ENCODE measurements at places on chromosomes 7 and 10.

DNA sequence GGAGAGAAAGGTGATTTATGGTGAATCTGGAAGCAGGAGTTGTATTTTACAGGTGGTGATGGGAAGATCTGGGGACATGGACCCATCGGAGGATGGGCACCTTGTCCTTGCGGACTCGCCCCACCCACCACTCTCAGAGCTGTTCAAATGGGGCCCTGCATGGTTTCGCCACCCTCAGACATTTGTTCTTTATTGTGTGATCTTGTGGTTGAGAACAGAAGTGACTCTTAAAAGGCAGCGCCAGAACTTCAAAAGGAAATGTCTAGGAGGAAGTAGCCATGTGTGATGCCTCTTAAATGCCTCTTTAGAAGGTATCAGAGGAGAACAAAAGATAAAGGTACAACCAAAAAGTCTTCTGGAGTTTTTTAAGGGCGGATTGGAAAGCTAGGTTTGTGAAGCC, 205.7 kb downstream of the KIAA1217 start:
- no peak for DNase-seq

- DNase-seq = peak; percentile 43
These were observed at the start of gene UFSP1 for GRCh38 chr7:100888988-100889750. UFSP1 (minus strand) TSS chr7:100889715; CDS start chr7:100889271, 444 bp downstream.

- DNase-seq = no peak
These were observed 65.4 kb upstream of the PDCD4 start for GRCh38 chr10:110806335-110806734.

DNA sequence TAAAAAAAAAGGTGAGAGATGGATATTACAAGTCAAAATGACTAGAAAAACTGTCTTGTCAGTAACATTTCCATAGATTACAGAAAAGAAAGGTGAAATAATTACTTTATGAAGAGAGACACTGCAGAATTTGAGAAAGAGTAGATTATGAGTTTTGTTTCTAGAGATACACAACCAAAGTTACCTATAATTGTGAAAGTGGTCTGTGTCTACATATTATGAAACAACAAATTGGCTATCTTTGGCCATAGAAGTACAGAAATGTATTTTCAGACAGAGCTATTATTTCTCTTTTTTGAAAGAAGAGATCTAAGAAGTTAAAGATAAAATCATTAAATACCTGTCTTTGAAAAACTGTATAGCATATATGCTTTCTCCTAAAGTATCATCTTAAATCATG, 30.1 kb downstream of the KCND2 start:
- no peak for DNase-seq

DNA sequence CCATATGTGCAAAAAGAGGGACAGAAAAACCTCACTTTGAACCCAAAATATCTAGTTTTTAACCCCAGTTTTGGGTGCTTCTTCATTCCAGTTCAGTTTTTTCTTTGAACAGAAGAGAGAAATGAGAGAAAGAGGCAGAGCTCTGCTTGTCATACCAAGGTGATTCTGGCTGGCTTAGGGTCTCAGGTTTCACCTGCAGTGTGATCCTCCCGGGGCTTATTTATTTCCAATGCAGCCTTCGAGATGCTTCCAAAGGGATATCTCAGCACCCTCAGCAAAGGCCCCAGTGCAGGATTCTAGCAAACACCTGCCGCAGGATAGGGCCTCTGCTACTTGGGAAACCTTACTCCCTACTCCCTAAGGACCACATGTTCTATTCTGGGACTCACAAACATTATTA, 131.3 kb downstream of the WDR11 start:
- DNase-seq = no peak

DNA sequence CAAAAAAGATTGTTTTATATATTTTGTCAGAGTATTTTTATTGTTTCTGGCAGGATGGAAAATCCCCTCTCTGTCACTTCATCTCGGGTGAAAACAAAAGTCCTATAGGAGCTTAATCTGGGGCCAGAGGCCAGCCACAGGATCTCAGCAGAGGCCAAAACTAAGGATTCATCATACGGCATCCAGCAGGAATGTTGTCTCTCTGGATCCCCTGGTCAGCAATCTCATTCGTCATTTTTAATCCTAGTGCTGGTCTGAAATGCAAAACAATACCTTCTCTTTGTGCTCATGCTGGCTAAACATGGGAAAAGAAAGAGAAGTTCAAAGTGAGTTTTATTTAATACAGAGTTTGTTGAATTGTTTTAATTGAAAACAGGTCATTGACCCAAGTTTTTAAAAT, 482.5 kb upstream of the AUTS2 start:
- DNase-seq = no peak

- no peak for DNase-seq
These were observed 6.3 kb upstream of the OPN4 start for GRCh38 chr10:86647773-86648703.

DNA sequence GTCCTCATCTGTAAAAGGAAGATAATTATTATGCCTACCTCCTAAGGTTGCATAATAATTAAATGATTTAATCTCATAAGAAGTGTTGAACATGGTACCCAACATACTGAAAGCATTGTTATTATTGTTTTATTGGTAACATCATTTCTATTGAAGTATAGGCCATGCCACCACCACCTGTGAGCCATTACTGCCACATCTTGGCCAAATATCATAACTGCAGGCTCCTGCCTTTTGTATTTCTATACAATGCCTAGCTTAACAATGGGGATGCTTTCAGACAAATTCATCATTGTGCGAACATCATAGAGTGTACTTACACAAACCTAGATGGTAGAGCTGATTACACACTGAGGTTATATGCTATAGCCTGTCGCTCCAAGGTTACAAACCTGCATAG, 61.1 kb upstream of the NPSR1 start:
- no peak for DNase-seq

- no peak for DNase-seq
These were observed 147.7 kb upstream of the NPVF start for GRCh38 chr7:25375805-25376600.

DNA sequence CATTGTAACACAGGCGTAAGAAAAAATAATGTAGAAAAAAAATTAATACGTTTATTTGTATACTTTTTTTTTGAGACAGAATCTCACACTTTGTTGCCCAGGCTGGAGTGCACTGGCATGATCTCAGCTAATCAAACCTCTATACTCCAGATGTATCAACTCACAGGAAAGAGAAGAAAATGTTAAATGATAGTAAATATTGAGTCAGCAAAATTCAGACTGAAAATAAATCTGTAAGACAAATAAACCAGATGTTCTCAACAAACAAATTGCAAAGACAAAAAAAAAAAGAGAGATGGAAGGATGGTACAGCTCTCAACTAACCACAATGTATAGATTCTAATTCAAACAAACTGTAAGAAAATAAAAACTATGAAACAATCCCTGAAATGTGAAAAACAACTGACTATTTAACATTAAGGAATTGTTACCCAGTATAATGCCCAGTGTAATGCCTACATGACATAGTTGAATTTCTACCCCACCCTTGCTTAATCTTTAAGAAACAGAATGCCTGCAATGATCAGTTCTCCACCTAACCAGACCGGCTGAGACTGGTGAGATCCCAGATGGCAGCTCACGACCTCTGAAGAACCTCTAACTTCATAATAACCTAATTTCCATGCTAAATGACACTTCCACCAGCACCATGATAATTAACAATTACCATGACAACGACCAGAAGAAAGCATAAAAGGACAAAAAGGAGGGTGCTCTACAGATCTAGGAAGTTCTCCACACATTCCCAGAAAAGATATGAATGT, 272.0 kb upstream of the GNAI1 start:
- DNase-seq = no peak

DNA sequence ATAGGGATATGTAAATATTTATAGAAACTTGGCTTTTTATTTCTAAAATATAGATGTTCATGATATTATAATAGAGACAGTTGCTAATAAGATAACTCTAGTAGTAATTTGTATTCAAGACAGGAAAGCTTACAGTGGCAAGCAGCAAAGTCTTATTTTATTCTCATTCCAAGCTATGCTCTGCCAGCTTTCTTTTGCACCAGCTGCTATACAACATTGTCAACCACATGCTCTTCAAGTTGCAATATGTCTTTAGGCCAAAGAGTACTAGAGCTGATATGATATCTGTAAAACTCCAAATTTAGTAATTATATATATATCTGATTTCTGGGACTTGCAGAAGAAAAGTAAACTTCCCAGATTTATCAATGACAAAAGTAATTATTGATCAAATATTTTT, 350.1 kb downstream of the HGF start:
- DNase-seq = no peak

GRCh38 chr7:122628651-122629411, 70.1 kb downstream of the RNF133 start:
- DNase-seq = no peak

- no peak for DNase-seq
These were observed 655.6 kb downstream of the LRMDA start for GRCh38 chr10:76086761-76087639.

DNA sequence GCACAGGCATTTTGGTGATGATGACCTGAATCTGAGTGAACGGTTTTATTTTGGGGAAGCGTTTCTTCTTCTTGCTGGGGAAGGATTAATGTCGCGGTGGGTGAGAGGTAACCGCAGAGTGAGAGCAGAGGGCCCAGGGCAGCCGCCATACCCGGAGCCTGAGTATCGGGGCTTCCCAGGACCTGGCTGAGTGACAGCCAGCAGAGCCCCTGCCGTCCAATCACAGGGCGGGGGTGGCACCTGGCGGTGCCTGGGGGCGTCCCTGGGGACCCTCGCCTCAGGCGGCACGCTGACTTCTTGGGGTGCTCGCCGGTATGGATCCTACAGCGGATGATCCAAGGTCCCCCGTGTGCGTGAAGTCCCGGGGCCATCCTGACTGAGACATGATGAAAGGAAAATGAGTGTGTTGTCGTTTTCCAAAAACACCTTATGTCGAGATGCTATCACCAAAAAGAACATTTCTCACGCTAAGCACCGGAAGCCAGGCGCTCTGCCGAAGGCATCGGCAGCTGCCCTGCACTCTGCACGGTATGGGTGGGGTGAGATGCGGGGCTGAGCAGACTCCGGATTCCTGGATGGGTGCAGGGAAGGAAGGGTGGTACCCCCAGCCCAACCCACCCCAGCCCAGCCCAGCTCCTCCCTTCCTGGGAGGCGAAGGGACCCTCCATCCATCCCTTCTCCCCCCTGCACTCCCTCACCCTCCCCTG, 227.9 kb upstream of the SHH start:
- no peak for DNase-seq

DNA sequence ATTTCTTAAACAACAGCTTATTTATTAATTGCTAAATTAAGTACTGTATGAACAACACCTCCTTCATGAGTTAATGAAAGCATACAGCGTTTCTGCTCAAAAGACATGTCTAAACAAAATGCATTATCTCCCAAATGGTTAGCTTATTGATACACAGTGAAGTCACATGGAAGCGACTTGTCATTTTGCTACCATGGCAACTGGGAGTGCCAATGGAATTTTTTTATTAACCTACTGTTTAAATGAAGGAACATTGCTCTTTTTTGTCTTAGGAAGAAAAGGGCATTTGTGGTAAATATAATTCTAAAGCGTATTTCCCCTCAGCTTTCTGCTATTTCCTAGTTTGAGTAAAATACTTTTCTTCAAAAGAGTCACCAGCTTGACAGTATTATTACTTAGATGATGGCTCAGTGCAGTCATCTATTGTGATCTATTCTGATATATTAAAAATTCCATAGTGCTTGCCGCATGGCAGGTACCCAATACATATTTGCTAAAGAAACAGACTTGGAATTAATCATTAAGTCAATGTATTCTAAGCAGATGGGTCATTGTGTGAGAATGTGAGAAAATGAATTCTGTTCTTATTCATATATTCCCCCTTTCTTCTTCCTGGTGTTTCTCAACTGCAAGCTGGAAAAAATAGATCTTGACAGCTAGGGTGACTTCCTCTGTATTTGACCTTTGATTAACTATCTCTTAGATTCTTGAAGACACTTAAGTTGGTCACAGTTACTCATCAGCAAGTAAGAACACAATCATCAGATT, 818.3 kb downstream of the MAGI2 start:
- no peak for DNase-seq

DNA sequence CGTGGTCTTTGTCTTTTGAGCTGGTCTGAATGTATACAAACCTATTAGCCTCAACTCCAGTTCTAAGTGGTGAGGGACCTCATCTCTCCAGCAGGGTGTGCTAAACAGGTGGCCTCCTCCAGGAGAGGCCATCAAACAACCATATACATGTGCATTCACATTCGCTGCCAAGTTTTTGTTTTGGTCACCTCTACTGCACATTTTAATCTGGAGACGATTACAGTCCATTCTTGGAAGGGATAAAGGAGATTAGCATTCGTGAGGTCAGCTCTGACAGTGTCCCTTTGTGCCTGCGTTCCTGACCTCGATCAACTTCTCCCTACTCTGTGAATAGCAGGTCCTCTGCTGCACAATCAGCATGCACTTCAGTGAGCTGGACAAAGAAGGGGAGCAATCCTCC, 60.8 kb downstream of the RHOBTB1 start:
- DNase-seq = no peak

DNA sequence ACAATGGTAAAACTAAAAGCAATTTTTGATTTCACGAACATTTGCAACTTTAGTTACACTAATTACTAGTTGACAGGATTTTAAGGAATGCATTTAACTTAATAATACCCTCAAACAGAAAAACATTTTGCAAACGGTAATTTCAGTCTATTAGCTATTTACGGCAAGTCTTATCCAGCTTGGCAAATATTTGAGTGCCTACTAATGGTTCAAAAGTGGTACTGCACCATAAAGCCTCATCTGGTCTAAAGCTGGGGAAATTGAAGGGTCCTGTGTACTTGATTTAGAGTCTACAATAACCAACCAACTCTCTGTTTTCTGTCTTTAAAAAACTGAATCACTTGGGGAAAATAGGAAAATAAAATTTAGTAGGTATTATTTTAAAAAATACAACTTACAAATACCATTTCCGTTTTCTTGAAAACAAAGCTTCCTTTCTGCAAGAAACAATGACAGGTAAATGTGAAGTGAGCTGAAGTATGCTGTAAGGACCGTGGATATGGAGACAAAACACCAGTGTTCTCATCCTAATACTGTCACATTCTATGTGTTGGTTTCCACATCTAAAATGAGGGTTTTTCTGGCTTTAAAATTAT, 142.3 kb downstream of the VPS50 start:
- no peak for DNase-seq

- no peak for DNase-seq
These were observed 14.2 kb downstream of the MYL10 start for GRCh38 chr7:101614939-101615302.

DNA sequence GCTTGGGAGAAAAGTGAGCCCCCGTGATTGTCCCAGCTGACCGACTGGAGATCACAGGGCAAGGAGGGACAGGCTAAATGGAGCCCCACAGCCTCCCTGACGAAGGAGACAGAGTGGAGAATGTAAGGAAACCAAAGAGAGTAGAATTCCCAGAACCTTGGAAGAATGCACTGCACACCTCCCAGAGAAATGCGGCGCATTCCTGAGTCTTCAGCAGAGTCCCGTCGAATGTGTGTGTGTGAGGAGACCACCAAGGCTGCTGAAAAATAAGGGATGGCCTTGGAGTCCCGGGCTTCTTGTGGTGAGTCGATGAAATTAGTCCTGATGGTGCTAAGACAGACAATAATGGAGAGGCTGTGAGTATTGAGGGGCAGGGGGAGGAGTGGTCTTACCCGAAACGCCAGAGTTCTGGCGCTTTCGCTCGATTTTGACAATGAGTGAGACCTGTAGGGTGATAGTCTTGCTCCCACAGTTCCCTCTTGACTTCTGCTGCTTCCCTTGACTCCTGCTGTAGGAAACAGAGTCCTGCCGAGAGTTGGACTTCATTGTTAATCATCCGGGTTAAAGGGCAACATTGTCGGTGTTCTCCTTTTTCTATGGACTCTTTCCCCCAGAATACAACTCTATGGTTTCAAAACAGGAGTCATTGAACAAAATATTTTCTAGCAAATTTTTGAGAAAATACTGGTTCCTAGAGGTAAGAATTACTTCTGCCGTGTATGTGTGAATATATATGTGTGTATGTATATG, 103.2 kb downstream of the CNNM2 start:
- DNase-seq = no peak

- no peak for DNase-seq
These were observed 63.5 kb upstream of the C10orf90 start for GRCh38 chr10:126734015-126734414.
